ENCODE measurements at places on chromosomes 1 and 21. TPM values are rescaled to one million over a fixed set of nuclear protein-coding genes. Genes with fewer than 3 reads are reported as not detected.

- no peak for DNase-seq
These were observed 10.3 kb downstream of the CHAF1B start for GRCh38 chr21:36395353-36396111.

RYR2 gene
- total RNA-seq: 0.02 TPM

RIMKLA gene
- 4.9 TPM for total RNA-seq

DNA sequence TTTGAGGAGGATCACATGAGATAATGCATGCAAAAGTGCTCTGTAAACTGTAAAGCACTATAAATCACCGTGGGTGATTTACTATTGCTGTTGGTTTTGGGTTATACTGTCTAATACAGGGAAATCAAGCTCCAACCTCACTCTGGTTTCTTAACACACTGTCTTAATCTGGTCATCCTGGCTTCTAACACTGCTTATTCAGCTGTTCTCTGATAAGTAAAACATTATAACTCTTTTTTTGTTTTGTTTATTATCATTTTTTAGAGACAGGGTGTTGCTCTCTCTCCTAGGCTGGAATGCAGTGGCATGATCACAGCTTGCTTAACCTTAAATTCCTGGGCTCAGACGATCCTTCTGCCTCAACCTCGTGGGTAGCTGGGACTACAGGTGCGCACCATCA, 21.9 kb upstream of the LSM10 start:
- DNase-seq: no peak

DNA sequence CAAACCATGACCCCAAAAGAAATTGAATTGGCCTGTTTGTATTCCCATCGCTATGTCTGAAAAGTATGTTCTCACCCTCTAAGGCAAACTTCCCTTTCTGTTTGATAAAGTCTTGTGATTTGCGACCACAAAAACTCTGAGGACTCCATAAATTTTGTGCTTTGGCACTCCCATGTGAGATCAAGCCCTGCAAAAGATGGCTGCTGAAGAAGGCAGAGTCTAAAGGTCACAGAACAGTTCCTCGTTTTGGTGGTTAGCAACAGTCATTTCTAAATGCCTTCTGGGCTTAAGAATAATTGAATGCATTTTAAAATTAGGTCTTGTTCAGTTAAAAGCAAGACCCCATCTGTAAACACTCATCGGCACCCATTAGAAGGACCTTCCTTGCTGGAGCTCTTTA, 441.6 kb downstream of the OMA1 start:
- DNase-seq: no peak

DNA sequence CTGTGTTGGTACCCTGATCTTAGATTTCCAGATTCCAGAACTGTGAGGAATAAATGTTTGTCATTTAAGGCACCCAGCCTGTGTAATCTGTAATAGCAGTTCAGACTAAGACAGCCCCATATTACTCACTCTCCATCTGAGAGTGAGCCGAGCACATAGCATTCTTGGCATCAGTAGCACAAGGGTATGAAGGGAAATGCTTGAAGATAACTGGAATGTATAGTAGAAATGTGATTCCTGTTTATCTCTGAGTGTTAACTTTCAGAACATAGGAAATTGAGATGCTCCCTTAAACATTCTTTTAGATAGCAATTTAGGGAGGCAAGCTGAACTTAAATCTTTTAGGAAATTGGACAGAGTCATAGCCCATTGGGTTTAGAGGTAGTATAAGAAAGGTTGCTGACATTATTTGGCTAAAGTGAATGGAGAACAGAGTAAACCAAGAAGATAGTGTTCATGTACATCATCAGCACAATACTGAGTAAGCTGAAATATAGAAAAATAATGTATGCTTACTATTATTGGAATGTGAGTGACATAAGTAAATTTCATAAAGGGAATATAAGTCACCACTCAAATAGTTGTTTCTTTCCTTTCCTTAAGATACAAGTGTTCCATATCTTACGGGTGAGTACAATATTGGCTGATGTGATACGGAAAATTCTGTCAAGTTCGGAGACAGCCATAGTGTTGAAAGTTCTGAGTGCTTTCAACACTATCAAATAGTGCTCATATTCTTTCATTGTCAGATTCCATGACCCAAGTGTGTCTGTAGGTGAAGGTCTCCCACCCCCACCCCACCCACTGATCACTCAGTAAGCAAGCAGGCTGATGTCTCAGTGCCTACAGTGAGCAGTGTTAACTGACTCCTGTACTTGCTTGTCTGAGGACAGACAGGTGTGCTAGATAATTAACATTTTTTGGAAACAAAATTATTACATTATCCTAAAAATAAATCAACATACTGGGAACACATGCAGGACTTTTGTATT, 73.7 kb downstream of the LRRC8D start:
- no peak for DNase-seq

- DNase-seq: no peak
These were observed 7.2 kb downstream of the OVGP1 start for GRCh38 chr1:111420377-111420776.

SEC16B gene
- 1.2 TPM for total RNA-seq

OR2AJ1 gene
- total RNA-seq: not detected

DAB1 gene
- total RNA-seq: not detected

A3GALT2 gene
- not detected for total RNA-seq

DNA sequence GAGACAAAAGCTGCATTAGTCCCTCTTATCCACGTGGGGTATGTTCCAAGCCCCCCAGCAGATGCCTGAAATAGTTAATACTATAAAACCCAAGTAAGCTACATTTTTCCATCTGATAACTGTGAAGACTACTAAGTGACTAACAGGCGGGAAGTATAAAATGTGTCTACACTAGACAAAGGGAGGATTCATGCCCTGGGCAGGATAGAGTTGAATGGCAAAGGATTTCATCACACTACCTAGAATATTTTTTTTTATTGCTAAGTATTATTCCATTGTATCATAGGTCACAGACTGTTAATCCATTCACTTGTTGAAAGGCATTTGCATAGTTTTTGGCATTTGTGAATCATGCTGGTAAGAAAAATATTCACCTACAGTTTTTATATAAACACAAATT, 26.4 kb upstream of the CFHR4 start:
- no peak for DNase-seq

GPR161 gene
- total RNA-seq: 13.7 TPM

DNA sequence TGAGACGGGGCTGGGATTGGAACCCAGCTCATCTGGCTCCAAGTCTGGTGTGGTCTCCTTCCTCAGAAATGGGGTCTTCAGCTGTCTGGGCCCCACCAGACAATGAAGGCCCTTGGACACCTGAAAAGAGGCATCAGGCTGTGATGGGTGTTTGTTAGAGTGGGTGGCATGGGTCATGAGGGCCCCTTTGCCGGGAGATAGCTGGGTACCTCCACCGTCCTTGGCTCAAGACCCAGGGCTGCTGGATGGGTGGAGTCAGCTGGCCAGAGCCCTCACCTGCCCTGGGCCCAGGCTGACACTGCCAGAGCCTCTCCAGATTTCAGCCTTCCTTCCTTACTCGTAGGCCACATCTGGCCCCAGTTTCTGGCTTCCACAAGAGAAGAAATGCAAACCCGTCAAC, 13.4 kb upstream of the TTC22 start:
- no peak for DNase-seq

NPHS2 gene
- not detected for total RNA-seq

DNA sequence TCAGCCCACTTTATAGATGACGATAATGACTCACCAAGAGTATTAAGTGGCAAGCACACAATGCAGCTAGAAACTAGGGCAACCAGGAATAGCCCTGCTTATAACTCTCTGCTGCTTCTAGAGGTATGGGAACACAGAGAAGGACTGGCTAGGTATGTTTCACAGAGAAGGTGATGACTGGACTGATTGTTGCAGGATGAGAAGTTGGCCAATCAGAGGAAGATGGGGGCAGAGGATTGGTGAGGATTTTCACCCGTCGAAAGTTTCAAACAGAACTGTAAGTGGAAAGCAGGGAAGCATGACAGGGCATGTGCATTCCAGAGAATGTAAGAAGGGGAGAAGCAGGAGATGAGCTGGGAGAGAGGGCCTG, 222.4 kb upstream of the JUN start:
- no peak for DNase-seq

- no peak for DNase-seq
These were observed 7.2 kb downstream of the VANGL1 start for GRCh38 chr1:115648717-115649691.

SLFNL1 gene
- total RNA-seq: 0.20 TPM

Data from HCT116 (cell line).